ENCODE measurements at places on chromosomes 12 and 14.

- no peaks in the 10 kb centered on the region for H3K27me3 ChIP-seq
- no peak for DNase-seq
- H3K4me3 ChIP-seq, result no peak overlapping the region
- H3K4me1 ChIP-seq, result peaks cover 32% of the 10 kb centered on the region
Measured at GRCh38 chr14:93044121-93044520, 71.6 kb downstream of the ITPK1 start.

GRCh38 chr14:80395031-80395430 is 183.7 kb upstream of the DIO2 start:
- no peak overlapping the region for H3K4me3 ChIP-seq
- H3K4me1 ChIP-seq, result no peaks in the 10 kb centered on the region
- H3K27ac ChIP-seq, result no peak overlapping the region
- no peaks in the 10 kb centered on the region for H3K27me3 ChIP-seq

DNA sequence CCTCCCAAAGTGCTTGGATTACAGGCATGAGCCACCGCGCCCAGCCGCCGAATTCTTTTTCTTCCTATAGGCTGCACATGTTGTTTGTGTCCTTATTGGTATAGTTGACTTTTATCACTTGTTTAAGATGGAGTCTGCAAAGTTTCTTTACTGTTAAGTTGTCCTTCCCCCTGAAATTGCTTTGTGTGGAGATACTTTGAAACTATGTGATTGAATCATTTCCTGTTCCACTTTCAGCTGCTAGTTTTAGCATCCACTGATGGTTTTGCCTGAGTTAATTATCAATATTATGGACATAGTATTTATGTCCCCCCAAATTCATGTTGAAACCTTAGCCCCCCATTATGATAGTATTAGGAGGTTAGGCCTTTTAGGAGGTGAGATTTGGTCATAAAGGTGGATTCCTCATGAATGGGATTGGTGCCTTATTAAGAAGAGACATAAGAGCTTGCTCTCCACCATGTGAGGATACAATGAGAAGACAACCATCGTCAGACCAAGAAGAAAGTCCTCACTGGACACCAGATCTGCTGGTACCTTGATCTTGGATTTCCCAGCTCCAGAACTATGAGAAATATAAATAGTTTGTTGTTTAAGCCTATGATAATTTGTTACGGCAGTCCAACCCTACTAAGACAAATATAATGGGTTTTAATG is 34.9 kb downstream of the PPHLN1 start:
- H3K4me3 ChIP-seq, result no peak overlapping the region
- DNase-seq, result no peak
- no peak overlapping the region for H3K27ac ChIP-seq
- peaks cover 26% of the 10 kb centered on the region for H3K36me3 ChIP-seq

DNA sequence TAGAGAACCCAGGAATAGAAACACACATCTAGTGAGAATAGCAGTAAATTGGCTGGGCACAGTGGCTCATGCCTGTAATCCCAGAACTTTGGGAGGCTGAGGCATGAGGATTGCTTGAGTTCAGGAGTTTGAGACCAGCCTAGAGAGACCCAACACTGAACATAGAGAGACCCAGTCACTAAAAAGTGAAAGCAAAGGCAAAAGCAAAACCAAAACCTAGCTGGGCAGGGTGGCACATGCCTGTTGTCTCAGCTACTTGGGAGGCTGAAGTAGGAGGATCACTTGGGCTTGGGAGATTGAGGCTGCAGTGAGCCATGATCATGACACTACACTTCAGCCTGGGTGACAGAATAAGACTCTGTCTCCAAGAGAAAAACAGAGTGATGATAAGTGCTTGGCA is 37.5 kb upstream of the MIS18BP1 start:
- H3K4me3 ChIP-seq, result no peak overlapping the region
- no peaks in the 10 kb centered on the region for H3K36me3 ChIP-seq
- H3K27me3 ChIP-seq, result peaks cover 31% of the 10 kb centered on the region

All from mesothelial cell of epicardium (in vitro differentiated cells).